Urinary bladder (tissue), 4 donors: ENCODE measurements at places on chromosomes 7 and 10. TPM values are rescaled to one million over a fixed set of nuclear protein-coding genes. Genes with fewer than 3 reads are reported as not detected.

- no peak for DNase-seq
These were observed 187.9 kb downstream of the CDC14C start for GRCh38 chr7:49112222-49112621.

DNA sequence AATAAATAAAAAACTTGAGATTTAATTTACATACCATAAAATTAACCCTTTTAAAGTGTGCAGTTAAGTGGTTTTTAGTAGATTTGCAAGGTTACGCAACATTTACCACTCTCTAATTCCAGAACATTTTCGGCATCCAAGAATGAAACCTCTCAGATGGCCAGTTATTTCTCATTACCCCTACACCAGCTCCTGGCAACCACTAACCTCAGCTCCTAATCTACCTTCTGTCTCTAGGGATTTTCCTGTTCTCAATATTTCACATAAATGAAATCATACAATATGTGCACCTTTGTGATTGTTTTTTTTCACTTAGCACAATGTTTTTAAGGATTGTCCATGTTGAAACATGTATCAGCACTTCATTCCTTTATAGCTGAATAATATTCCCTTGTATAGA is 45.1 kb downstream of the INPP5F start:
- DNase-seq, result no peak

DNA sequence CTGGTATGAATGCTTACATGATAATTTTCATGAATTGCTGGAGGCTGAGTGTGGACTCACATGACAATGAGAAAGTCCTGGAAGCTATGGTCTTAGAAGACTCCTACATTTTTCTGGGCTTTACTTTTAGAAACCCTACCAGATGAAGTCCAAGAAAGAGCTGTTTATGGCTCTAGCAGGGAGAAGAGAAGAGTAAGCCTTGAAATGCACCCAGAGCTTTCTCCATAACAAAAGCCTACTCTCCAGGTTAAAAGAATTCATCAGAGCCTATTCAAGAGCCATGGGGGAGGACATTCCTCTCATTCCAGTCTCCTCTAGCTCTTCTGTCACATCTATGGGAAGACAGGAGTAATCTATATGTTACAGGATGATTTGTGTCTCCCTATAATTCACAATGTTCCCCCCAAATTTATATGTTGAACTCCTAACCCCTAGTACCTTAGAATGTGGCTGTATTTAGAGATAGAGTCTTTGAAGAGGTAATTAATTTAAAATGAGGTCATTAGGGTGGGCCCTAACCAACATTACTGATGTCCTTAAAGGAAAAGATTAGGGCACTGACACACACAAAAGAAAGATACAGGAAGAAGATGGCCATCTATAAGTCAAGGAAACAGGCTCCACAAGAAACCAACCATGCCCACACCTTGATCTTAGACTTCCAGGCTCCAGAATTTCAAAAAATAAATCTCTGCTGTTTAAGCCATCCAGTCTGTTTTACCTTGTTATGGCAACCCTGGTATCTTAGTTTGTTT is 193.8 kb upstream of the PTER start:
- DNase-seq, result no peak

DNA sequence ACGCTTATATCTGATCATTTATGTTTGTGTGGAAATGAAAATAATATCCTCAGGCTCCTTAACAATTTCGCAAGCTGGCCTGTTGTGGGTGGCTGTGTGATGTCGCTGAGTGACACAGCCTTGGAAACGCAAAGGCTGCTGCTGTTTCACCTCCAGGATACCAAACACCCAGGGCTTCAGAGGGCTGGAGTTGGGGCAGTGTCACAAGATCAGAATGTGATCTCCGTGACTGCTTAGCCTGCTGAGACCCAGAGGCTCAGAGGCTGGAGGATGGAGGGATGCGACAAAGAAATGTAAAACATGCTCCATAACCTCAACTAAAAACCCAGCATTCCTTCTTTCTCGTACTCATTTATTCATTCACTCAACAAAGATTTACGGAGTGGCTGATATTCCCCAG is 37.2 kb upstream of the BMPER start:
- no peak for DNase-seq

DNA sequence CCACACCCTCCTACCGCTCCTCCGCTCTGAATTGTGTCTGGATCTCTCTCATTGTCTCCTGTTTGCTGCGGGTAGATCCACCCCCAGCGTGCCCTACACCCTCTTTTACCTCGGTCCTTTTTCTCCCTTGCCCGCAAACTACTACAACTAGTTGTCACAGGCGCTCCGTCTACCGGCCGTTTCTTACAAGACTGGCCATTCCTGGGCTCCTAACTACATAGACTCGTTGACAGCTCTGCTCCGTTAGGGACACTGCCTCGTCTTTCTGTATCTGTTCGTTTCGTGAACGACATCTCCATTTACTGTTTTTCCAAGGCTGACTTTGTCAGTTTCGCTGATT is 786 bp downstream of the TAF3 start:
- no peak for DNase-seq

GRCh38 chr10:97608991-97609561 is 19.6 kb downstream of the C10orf62 start:
- DNase-seq, result no peak

GRCh38 chr7:133776266-133776665 is 350.9 kb upstream of the LRGUK start:
- DNase-seq, result no peak

DNA sequence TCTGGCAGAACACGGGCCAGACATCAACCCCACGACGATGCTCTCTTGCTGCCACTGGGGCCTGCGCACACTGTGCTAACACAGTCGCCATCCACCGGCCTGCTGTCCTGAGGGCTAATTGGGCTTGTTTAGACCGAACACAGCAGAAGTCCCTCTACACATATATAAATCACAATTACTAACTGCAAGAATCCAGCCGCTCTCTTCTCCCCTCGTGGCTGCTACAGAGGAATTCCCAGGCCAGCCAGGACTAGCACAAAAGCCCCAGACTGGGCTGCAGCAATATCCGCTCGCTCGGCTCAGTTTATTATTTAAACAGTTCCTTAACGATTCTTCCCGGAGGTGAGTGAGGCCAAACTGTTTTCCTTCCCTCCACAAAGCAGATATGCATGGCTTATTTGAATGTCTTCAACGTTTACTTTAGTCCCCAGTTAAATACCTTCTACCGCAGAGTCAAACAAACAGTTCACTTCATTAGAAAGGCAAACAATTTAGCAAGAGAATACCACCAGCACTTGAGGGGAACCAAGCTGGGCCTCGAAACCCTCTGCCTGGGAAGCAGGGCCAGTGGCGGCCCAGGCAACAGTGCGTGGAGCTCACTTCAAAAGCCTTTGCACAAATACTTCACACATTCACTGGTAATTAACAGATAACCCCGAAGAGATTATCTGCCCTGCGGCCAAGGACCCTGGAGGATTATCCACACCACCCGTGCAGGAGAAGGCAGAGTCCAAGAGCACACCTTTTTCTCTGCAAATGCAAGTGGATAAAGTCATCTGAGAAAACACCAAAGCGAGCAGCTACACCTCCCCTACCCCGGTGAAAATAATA is 145.3 kb downstream of the GLI3 start:
- DNase-seq, result peak; percentile 74

DNA sequence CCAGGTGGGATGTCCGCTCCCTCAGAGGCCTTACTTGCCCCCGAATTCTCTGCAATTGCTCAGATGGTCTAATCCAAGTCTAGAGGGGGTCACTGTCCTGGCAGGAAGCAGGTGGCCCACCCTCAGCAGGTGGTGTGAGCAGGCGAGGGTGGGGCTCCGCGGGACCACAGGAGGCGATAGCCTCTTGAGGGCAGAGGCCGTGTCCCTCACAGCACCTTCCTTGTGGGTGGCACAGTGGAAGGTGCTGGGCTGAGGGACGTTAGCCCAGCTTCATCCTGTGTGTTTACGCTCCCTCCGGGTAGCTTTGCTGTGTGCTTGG is 38.3 kb upstream of the INPP5A start:
- DNase-seq, result no peak

DNA sequence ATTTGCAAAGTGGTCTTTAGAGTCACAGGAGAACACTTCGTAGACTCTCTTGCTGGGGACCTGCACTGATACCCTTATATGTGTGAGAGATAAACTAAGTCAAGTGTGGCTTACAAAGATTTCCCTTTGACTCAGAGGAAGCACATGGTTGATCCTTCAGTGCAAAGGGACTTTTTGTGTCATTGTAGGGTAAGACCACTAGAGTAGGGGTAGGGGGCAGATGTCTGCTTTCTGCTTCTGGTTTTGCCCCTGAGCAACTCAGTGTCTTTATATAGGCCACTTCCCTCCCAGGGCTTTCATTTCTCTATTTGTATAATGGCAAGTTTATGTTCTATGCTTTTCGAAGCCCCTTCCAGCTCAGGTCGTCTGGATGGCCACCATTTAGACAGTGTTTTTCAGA is 281.7 kb downstream of the SORCS3 start:
- DNase-seq, result no peak

- no peak for DNase-seq
These were observed 370.1 kb upstream of the GALNT17 start for GRCh38 chr7:70761711-70762328.

- DNase-seq, result no peak
These were observed 46.6 kb downstream of the INSIG1 start for GRCh38 chr7:155344270-155344617.

DNA sequence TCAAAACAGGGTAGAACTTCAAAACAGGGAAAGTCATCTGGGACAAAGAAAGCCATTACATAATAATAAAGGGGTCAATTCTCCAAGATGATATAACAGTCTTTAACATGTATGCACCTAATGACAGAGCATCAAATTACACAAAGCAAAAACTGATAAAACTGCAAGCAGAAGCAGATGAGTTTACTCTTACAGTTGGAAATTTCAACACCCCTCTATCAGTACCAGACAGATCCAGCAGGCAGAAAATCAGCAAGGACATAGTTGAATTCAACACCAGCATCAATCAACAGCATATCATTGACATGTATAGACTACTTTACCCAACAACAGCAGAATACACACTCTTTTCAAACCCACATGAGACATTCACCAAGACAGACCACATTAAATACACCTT is 233.0 kb upstream of the NEBL start:
- no peak for DNase-seq

DNA sequence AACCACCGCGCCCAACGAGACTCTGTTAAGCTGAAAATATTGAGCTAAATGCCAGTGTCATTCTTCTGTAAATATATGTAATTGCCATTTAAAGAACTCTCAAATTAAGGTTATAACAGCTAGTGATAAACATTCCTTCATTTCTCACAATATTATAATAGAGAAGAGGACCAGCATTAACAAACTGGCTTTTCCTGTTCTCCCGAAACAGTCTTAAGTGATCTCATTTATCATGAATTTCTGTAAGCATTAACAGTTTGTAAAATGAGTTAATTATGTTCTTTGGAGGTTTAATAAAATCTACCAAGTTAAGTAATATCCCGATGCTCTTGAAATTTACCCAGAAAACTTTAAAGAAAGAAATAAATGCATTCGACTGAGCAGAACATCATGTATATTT is 352.8 kb downstream of the KCNMA1 start:
- DNase-seq, result no peak

DNA sequence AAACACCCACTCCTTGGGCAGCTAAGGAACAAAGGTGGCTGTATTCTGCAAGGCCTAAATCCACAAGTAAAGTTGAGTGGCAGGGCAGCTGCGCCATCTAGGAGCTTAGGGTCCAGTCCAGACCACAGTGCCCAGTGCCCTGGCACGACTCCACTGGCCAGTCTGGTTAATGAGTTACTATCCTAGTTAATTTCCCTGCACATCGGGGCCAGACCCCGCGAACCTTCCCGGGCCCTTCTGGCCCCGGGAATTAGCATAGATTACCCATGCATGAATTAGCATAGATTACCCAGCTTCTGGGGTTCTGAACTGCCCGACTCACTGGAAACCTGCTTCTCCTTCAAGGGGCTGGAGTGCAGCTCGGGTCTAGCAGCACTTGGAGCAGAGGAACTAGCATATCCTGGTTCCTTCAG is 3.2 kb upstream of the EMX2 start:
- no peak for DNase-seq

GRCh38 chr7:47873762-47874161 is 74.5 kb downstream of the PKD1L1 start:
- no peak for DNase-seq

DNA sequence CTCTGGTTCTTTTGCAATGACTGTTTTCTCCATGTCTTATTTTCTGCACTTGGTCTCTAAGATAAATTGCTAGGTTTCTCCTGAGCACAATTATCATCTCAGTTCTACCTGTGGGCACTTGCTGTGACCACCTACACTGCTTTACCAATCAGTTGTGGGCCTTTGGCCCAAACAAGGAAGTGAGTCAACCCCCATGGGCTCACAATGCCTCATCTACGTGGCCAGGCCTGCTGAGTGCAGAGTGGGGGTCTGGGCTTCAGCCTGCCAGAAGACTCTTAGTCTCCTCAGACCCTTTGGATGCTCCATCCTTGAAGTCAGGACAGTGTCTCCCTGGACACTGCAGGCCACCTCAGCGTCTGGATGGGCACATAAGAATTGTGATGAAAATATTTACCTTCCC is 20.3 kb downstream of the SCART1 start:
- no peak for DNase-seq

GRCh38 chr10:86363184-86363832 is 3.3 kb downstream of the GRID1 start:
- DNase-seq, result no peak

DNA sequence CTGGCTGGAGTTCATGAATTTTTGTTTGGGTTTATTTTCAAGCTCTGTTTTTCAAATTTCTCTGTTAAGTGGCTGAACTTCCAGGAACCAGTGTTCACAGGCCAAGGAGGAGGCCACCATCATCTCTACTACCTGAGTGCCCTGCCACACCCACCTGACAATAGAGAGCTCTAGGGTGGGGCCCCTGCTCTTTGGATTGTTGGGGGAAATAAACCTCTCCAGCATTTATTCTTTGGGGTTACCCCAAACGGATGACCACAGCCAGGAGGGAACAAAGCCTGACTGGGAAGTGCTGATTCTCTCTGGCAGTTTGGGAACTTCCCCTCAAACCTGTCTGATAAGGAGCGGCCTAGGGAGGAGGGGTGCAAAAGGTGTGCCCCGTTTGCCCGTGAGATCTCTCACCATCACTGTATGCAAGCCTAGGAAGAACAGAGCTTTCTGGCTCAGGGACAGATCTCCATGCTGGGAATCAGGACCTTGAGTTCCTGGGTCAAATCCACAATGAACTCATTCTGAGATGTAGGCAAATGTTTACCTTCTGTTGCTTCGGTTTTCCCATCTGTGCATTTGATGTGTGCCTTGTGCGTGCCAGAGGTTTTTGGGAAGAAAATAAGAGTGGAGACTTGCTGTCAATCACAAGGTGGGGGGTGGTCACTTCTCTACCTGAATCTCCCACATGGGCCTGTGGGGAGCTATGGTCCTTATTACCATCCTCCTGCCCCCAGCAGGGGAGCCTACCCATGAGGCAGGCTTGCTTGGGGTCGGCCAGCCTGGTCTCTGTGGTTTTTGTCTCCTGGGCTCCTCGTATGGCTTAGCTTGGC is 27.7 kb upstream of the PDCD4 start:
- DNase-seq, result no peak

Gene PIP4K2A
- 27.0 TPM for total RNA-seq

Gene DLX5
- 0.74 TPM for total RNA-seq

Gene AKR1E2
- total RNA-seq, result 23.0 TPM

Gene DTX2
- 7.8 TPM for total RNA-seq

Gene CHRM2
- 19.8 TPM for total RNA-seq

Gene EPC1
- 116 TPM for total RNA-seq

Gene PAX4
- total RNA-seq, result not detected

Gene GRID1
- total RNA-seq, result 3.9 TPM

Gene STEAP1
- total RNA-seq, result 5.8 TPM

Gene ADCY1
- 3.7 TPM for total RNA-seq

Gene SVOPL
- 2.5 TPM for total RNA-seq
